ENCODE measurements at places on chromosomes 1 and 21.

- peak; percentile 68 for DNase-seq
Measured at GRCh38 chr1:206935491-206936067, 10.7 kb downstream of the PIGR start.

- DNase-seq = peak; percentile 61
Measured at GRCh38 chr1:159071970-159072582, 4.5 kb downstream of the AIM2 start.

- DNase-seq = no peak
Measured at GRCh38 chr1:170365331-170365730, 166.6 kb upstream of the GORAB start.

GRCh38 chr1:179043266-179043665 is 17.6 kb downstream of the FAM20B start:
- no peak for DNase-seq

- no peak for DNase-seq
Measured at GRCh38 chr1:64572222-64572900, 102.4 kb downstream of the CACHD1 start.

GRCh38 chr1:77018311-77018710 is 151.0 kb downstream of the ST6GALNAC5 start:
- DNase-seq = no peak

- DNase-seq = no peak
Measured at GRCh38 chr1:84255582-84255981, 45.9 kb upstream of the SAMD13 start.

GRCh38 chr1:32896451-32896850 is 4.7 kb downstream of the TMEM54 start:
- no peak for DNase-seq

- no peak for DNase-seq
Measured at GRCh38 chr1:145980457-145980994, 15.9 kb downstream of the TXNIP start.

DNA sequence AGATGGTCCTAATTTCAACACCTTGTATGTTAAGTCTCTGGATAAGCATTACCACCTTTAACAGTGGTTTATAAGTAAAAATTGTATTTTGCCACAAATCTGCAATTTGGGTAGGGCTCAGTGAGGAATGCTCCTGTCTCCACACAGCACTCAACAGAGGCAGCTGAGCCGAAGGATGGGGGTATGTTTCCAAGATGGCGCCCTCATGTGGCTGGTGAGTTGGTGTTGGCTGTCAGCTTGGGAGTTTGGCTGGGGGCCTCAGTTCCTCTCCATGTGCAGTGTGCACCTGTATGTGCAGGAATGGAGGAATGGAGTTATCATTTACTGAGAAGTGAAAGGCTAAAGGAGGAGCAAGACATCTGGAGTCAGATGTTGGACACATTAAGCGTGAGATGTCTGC is 136.8 kb downstream of the GABPA start:
- peak; percentile 28 for DNase-seq

GRCh38 chr21:37231249-37231645 is 35.9 kb downstream of the VPS26C start:
- no peak for DNase-seq

GRCh38 chr1:20428841-20429240 is 57.2 kb downstream of the CAMK2N1 start:
- DNase-seq = no peak

DNA sequence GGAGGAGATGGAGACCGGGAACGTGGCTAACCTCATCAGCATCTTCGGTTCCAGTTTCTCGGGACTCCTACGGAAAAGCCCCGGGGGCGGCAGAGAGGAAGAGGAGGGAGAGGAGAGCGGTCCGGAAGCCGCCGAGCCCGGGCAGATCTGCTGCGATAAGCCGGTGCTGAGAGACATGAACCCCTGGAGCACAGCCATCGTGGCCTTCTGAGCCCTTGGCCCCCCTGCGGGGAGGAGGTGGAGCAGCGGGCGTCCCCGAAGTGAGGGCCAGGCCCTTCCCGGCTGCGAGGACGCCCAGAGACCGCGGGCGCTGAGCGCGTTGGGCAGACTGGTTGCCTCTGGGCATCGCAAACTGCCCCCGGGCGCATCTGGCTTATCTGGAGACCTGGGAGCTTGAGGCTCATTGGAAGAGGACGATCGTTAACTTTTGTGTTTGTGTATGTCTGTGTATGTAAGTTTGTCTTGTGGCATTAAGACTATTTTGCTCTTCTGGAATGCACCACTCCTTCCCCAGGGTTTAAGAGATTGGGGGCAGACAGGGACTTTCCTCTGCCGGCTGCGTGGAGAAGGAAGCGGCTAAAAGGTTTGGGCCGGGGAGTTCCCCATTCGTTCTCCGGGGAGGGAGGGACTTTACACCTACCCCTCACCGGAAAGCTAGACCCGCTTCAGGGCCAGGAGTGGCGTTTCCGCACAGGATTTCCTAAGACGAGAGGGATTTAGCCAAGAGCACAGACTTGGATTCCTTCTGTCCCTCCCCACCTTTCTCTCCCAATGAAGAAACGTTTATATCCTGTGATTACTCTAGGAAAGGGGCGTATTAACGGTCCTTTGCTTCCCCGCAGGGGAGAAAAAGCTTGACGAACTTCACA is 1.4 kb downstream of the IER5 start:
- peak; percentile 83 for DNase-seq

- DNase-seq = no peak
Measured at GRCh38 chr1:18954270-18955071, 2.0 kb downstream of the IFFO2 start.

Measured in KBM-7 (cell line).